Lung (tissue), 17 donors: ENCODE measurements at places on chromosomes 12 and 14.

DNA sequence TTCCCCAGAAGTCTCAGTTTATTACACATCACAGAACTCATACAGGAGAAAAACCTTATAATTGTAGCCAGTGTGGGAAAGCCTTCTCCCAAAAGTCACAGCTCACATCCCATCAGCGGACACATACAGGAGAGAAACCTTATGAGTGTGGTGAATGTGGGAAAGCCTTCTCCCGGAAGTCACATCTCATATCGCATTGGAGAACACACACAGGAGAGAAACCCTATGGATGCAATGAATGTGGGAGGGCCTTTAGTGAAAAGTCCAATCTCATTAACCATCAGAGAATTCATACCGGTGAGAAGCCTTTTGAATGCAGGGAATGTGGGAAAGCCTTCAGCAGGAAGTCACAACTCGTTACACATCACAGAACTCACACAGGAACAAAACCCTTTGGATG lies 20.1 kb downstream of the ZNF84 start:
- DNase-seq, result no peak

DNA sequence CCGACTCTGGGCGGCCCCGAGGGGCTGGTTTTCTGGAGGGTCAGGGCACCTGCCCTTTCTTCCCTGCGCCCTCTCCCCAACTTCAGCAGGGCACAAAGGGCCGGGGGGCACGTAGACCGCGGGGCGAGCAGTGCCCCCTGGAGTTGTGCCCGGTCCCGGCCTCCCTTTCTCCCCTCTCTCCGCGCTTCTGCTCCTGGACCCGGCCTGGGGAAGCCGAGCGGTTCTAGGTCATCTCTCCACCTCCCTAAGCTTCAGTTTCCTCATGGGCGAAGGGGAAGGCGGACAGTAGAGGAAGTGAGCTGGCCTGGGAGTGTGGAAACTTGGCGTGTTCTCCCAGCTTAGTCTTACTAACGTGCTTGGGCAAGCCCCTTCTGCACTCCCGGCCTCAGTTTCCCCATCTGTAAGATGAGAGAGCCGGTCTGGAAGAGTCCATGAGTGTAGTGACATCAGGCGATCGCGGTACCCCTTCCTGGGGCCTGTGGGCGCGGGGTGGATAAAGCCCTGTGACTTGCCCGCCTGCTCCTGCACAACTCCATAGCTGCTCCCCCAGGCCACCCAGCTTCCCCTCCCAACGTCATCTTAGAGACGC lies 158.6 kb upstream of the PARP11 start:
- no peak for DNase-seq

- DNase-seq, result no peak
These were observed 1.9 kb upstream of the CIROP start for GRCh38 chr14:23106747-23107045.

DNA sequence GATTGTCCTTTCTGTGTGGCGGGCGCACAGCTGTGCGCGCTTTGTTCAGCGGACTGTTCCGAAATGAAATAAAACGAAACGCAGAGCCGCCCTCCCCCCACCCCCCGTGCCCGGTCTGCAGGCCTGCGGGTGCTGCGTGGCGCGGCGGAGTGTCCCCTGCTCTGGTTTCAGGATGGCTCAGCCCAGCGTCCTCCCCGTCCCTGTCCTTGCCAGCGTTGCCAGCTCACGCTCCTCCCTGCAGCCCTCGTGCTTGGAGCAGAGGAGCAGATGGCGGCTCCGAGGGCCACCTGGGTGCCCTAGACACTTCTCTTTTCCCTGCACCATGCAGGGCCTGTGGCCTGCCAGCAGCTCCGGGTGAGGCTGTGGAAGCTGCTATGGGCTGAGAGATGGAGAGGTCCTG lies 17.5 kb upstream of the BEGAIN start:
- no peak for DNase-seq

DNA sequence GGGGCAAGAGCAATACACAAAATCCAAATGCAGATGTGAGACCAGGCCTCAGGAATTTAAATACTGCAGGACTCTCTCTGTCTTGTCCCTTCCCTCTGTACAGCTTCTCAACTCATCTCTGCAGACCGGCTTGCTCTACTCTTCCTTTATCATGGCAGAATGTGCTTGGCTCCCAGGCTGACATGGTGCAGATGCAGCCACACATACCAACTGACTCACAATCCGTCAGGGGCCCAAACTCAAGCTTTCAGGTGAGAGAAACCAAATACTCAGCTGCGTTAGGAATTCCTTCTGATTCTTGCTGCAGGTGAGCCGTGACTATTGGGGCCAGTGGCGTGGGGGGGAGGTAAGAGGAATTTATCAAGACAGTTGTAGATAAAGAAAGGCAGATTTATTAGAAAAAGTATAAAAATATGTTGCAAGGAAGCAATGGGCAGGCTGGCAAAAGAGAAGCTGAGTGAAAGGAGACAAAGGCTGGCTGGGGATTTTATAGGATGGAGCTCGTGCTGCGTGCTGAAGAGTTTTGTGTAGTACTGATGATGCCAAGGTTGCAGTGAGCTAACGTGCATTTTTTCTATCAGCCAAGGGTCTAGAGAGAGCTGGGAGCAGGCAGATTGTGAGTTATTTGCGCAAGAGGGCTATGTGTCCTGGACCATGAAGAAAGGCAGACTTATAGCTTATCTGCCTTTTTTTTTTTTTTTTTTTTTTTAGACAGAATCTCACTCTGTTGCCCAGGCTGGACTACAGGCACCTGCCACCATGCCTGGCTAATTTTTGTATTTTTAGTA lies 5.0 kb upstream of the LGALS3 start:
- DNase-seq, result no peak

GRCh38 chr12:2108166-2108565 lies 55.4 kb downstream of the CACNA1C start:
- no peak for DNase-seq

DNA sequence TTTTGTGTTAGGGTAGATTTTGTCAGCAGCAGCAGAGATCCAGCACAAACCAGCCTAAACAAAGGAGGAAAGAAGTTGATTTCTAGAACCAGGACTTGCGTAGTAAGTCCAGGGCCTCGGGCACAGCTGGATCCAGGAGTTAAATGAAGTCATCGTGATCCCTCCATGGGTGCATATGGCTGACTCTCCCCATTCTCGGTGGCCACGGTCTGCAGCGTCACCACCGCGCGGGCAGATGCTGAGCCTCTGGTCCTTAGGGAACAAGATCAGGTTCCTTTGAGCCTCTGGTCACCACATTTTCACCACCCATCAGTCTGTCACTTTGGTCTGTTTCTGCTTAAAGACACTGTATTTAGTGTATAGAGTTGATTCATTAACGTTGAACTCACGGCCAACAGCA lies 14.8 kb upstream of the GALNT9 start:
- DNase-seq, result no peak

DNA sequence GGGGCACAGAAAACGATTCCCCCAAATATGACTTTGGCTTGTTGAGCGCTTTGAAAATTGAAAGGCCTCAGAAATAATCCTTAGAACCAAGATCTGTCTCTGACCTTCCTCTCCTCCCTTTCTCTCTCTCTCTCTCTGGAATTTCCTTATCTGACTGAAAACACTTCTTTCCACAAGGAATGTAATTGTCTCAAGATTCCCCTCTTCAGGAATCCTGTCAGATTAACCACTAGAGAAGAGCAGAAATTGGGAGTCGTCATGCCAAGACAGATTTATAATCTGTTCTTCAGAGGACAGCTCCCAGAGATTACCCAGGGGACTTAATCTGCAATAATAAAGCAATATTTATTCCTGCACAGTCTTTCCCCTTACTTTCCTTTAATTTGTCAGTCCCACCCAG lies 317.6 kb downstream of the ACSS3 start:
- DNase-seq, result no peak

GRCh38 chr14:50823051-50823761 lies 7.8 kb downstream of the NIN start:
- DNase-seq, result no peak

- DNase-seq, result no peak
These were observed 6.4 kb upstream of the ISM2 start for GRCh38 chr14:77505031-77505430.
